DMS79 treated with DMSO at 0.1 percent for 48 hours (cell line): ENCODE measurements at places on chromosomes 16 and 17.

GRCh38 chr17:46859996-46860395, 8.6 kb downstream of the WNT9B start:
- no peak for DNase-seq

GRCh38 chr17:17893801-17894644, 57.2 kb upstream of the SREBF1 start:
- DNase-seq, result peak; percentile 8

DNA sequence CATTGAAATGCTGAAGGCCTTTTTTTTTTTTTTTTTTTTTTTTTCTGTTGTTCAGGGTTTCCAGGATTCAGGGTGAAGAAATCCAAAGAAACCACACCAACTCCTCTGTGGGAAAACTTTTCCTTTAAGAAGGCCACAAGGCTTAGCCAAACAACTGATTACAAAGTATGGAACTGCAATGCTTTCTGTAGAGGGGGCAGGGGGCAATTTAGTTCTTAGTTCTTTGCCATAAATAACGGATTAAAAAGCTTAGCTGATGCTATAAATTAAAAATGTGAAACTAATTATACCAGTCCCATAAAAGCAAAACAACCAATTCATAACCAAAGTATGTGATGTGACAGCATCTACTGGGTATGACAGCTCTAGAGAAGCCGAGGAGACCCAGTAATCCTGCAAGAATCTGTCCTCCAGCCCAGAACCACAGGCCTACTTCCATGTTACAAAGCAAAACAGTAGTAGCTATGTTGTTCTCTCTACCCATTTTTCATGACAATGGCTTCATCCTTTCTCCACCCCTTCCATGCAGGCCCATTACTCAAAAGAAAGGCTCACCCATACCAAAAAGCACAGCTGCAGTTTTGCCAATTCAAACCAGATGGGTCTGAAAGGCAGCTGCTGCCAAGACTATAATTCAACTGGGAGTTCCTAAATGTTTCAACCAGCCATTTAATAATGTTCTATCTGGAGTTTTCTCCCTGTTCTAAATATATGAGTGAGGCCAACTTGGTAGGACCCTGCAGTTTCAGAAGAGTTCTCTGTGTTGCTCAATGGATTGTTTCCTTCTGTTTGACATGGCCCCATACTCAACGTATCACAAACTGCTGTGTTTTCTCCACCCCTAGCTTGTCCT, 167.1 kb upstream of the ZFHX3 start:
- DNase-seq, result no peak

DNA sequence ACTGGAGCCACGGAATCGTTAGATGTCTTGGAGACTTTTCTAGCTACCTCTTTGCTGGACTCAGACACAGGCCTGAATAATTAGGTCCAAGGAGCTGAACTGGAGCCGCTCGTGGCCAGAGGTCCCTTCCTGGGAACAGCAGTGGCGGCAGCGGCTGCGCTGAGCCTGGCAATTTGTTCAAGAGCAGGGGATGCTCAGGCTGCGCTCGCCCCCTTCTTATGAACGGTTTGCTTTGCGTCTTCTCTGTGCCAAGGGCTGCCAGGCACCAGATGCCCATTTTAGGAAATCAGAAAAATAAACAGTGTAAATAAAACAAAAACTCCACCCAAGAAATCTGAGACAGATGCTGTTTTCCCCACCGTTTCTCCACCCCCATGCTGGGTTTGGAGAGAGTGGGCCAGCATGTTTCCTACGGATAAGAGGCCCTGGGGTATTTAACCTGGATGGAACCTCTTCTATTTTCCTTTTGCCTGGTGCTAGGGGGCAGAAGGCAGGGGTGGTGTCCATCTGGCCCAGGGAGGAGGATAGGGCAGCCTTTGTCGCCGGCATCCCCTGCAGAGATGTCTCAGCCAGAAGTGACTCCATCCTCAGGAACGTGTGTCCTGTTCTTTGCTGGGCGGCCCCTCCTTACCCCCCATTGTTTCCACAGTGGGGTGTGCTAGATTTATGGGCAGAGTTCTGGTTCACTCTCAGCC, 163.4 kb downstream of the SEC14L1 start:
- peak; percentile 68 for DNase-seq

- DNase-seq, result no peak
Observed at GRCh38 chr17:82110298-82110697, 12.3 kb upstream of the FASN start.

DNA sequence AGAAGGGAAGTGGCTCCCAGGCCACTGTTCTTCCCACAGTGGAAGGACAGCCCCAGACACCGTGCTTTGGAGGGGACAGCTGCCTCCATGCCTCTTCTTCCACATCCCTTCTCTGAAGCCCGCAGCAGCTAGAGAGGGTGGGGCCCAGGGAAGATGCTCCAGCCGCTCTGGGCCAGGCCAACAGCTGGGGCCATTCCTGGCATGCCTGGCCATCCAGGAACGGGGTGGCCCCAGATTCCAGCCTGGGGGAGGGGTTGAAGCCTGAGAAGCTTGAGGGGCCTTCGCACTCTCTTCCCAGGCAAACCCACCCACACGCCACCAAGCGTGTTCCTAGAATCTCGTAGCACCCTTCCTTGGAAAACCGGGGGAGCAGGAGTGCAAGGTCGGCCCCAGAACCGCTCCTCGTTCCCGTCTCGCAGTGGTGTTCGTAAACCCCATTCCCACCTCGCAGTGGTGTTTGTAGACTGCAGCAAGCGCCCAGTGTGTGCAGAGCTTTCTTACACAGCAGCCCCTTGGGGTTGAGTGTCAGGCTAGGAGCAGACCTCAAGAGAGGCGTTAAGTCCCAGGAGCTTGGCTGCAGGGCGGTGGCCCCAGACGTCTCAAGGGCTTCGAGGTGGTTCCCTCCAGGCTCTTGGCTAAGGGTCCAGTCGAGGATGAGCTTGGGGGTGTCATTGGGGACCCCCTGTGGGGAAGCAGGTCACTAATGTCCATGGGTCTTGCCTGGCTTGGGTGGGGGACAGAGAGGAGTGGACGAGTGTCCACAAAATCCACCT, 2.7 kb downstream of the CDH15 start:
- no peak for DNase-seq
